ENCODE measurements at places on chromosomes 1 and 21. TPM values are rescaled to one million over a fixed set of nuclear protein-coding genes. Genes with fewer than 3 reads are reported as not detected.
A peak's percentile ranks its signal among the peaks of the same experiment; 100 is the strongest.

The OR10J5 gene
- not detected for total RNA-seq

The GPR25 gene
- not detected for total RNA-seq

The MARK1 gene
- 3.7 TPM for total RNA-seq

The FCGR3A gene
- total RNA-seq: not detected

The PROK1 gene
- total RNA-seq: 0.24 TPM

The SYT2 gene
- total RNA-seq: not detected

The ZNF670 gene
- total RNA-seq: 6.0 TPM

The C1QA gene
- total RNA-seq: not detected

The FAM72B gene
- total RNA-seq: 9.2 TPM

GRCh38 chr1:206856674-206857464 lies 8.6 kb upstream of the IL20 start:
- DNase-seq: peak; percentile 22

- DNase-seq: no peak
These were observed 33.4 kb upstream of the SLC2A1 start for GRCh38 chr1:42992054-42992571.

- DNase-seq: peak; percentile 73
These were observed 141.6 kb downstream of the KCNT2 start for GRCh38 chr1:196466654-196467053.

DNA sequence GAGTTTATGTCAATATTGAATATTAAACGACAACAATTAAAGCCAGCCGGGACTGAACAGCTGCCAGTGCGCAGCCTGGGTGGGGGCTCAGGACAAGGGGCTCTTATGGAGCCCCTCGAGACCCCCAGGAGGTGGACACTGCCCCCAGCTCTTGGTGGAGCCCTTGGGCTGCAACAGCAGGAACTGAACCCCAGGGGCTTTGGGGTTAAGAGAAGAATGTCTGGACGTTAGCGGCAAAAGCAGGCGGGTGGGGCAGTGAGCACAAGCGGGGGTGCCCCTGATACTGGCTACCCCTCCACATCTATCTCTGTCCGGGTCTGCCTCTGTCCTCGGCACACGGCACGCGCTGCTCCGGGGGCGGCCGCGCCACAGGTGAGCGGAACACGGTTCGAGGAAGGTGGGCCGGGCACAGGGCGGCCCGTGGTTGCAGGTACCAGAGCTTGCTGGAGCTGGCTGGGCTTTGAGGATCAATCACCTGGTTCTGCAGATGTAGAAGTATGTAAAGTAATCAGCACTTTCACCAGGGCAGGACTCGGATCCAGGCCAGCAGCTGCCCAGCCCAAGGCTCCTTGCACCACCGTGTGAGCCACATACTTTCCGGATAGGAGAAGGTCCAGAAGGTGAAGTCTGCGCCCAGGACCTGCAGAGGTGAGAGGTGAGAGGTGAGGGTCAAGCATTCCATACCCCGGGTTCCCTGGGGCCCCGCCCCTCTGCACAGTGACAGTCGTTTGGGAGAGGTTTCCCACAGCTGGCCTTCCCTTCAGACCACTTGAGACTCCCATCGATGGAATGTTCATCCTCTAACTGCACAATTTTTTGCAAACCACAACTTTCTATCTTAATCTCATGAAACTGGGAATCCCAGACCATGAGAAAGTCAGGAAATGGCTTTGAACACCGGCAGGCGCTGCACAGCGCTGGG lies 12.4 kb upstream of the POFUT2 start:
- DNase-seq: peak; percentile 79

- DNase-seq: no peak
These were observed 12.7 kb upstream of the TGFB2 start for GRCh38 chr1:218332416-218332815.

DNA sequence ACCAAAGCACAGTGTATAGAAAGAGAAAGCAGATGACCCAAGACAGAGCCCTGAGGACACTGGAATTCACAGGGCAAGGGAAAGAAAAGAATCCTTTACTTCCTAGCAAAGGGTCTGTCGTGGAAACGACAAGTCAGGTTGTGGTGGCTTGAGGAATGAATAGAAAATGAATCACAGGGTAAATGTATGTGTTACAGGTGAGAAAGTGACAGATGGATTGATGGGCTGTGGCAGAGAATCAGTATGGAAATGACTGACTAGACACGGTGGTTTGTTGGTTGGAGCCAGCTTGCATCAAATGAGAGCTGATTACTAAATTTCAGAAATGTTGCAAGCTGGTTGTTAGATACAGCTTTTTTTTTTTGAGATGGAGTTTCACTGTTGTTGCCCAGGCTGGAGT lies 46.9 kb downstream of the PTP4A2 start:
- DNase-seq: no peak

GRCh38 chr21:38392661-38393060 lies 105.6 kb downstream of the ERG start:
- DNase-seq: peak; percentile 24

DNA sequence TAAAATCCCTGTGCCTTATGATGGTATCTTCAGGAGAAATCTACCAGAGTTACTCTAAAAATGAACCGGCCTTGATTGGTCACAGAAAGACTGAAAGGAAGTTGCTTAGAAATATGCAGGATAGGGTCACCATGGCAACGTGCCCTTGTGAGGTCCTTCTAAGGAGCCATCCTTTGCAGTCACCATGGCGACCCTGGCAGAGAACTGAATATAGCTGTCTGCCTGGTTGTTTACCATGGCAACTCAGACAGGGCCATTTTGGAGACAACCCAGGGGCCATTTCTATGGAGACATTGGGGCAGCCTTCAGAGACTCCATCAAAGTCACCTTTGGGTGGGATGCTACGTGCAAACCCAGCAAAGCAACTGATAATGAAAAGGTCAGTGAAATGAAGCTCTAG lies 43.0 kb downstream of the SNX7 start:
- peak; percentile 51 for DNase-seq

DNA sequence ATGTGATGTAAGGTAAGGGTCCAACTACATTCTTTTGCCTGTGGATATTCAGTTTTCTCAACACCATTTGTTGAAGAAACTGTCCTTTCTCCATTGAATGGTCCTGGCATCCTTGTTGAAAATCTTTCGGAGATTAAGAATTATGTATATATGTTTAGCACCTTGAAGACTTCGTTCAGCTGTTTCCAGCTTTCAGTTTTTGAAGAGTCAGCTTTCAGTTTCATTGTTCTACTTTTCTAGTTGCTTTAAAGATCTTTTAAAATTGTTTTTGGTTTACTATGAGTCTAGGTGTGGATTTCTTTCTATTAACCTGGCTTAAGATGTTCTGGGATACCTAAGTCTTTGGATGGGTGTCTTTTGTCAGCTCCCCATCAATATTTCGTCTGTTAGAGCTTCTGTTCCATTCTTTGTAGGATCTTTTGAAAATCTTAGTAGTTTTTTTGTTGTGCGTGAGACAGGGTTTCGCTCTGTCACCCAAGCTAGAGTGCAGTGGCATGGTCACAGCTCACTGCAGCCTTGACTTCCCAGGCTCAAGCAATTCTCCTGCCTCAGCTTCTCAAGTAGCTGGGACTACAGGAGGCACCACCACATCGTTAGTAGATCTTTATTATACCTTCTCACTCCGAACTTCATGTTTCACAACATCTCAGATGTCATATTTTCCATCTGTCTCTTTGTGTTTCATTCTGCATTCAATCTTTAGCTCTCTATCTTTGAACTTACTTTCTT lies 353.5 kb upstream of the B3GALT2 start:
- no peak for DNase-seq

DNA sequence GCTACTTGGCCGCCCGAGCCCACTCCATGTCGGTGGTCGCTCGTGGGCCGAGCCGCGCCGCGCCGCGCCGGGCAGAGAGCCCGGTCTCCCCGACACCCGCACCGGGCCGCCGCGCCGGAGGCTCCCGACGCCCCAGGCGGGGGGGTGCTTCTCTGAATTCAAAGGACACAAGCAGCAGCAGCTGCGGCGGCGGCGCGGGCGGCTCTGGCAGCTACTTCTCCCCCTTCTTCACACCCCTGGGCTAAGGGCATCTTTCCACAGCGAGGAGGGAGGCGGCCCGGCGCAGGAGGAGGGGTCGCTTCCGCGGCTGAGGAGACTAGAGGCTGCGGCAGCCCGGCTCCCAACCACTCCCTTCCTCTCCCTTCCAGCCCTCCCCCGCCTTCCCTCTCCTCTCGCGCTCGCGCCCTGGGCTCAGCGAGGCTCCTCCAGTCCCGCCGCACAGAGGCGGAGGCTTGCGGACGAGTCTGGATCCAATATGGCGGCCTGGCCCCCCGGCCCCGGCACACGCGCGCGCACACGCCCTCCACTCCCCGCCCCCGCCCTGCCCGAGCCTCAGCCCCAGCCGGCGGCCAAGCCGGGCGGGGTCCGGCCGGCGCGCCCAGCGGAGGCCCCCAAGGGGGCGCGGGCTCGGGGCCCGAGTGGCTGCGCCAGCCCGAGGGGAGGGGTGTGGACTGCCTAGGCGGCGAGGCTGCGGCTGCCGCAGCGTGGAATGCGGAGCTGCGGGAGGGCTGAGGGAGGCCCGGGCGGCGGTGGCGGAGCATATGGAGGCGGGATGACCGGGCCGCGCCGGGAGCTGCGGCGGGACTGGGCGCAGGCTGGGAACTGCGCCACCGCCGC lies at the start of gene CDC42BPA:
CDC42BPA (minus strand) TSS at position 477 of the 837 bp plus-strand sequence. CDS start 1,310 bp downstream, outside the sequence.
- DNase-seq: peak; percentile 87

GRCh38 chr1:43936431-43937151 lies 3.0 kb downstream of the ARTN start:
- no peak for DNase-seq

DNA sequence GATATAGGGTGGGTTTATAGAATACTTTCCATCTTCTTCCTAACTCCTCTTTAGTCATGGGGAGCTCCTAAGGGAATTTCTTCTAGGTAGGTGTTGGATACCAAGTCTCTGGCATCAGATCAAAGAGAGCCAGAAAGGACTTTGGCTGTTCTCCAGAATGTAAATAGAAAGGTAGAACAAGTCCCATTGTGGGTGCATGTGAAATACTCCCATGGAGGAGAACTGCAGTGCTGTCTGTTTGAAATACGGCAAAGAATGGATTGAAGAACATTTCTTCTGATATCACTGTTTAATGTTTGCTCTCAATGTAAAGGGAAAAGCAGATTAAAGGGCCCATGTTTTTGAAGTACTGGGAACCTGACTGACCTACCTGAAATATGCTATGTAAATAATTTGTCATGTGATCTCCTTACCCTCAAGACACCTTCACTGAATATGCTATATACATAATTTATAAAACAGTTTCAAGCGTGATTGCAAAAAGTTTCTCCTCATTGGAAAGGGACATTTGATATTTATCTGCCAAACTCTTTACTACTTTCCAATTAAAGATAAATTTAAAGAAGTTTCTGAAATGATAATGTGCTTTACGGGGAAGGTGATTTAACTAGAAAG lies 65.9 kb downstream of the LAMC1 start:
- DNase-seq: no peak

DNA sequence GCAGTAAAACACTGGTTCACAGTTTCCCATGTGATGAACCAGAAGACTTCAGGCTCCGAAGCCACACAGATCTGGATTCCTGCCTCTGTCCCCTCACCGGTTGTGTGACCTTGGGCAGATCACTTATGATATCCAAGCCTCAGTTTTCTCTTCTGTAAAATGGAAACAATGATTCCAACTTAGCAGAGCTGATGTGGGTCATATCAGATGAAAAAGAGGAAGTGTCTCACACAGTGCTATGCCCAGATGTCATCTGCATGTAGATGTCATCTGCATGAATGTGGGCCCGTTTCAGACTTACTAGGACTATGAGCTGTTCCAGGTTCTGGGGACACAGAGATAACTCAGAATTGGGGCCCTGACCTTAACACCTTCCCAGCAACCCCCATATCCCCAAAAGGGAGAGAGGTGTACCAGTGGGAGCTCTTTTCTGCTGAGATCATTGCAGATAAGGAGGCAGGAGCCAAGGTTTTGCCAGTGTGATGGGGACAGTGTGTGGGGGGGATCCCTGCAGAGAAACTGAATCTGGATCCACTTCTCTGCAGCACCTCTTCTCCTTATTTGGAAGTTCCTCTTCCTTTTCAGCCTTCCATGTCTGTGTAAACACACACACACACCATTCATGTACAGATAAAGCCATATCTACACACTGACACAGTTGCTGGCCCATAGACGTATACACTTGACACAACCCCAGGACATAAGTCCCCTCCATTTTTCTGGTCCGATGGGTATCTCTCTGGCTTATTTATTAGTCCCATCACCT lies 5.0 kb upstream of the ADGRB2 start:
- no peak for DNase-seq

GRCh38 chr1:6270401-6270800 lies 9.5 kb upstream of the GPR153 start:
- DNase-seq: no peak

GRCh38 chr1:184069675-184070074 lies 18.1 kb downstream of the TSEN15 start:
- no peak for DNase-seq

GRCh38 chr1:116382857-116383483 lies 9.9 kb downstream of the ATP1A1 start:
- DNase-seq: no peak

- DNase-seq: no peak
These were observed 15.7 kb downstream of the FOXJ3 start for GRCh38 chr1:42319128-42319851.

DNA sequence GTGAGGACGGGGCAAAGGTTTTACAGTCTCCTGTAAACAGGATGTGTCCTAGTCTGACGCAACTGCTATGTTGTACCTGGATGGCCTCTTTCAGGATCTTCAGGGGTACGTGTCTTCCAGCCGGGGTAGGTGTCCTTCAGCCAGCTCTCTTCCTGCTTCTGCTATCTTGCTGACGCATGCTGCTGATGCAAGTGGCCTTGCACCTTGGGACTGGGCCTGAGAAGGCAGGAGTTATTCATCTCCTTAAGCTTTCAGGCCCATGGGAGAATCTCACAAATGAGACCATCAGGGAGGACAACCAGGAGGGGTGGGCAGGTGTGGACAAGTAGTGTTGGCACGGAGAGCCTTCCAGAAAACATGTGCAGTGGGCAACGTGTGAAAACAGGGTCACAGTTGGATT lies 7.9 kb upstream of the SPRR1B start:
- no peak for DNase-seq

DNA sequence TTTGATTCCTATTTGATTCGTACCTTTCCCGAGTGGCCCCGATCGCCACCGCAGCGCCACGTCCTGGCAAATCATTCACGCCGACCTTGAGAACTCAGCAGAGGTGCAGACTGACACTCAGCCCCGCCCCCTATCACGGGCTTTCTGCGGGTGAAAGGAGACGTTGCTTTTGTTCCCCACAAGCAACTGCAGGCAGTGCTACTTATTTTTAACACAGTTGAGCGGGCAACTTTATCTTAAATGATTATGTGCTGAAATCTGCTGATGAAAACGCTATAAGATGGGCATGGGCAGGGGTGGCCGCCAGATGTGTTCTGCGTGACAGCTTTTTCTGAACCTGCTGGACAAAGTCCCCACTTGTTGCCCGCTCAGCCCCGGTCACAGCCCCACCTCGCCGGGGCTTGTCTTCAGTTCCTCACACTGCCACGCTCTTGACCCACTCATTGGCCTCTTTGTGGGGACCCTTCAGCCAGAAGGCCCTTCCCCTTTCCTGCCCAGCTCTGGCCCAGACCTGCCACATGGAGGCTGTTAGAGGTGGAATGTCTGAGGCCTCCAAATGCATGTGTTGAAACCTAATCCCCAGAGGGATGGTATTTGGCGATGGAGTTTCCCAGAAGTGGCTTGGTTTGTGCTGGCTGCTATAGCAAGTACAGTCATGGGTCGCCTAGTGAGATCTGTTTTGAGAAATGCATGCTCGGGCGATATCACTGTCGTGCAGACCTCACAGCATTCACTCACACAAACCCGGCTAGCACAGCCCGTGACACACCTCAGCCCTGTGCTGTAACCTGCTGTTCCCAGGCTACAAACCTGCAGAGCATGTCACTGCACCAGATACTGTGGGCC lies 15.7 kb upstream of the PDXK start:
- DNase-seq: peak; percentile 9
